ENCODE measurements at places on chromosomes 3 and 15.

DNA sequence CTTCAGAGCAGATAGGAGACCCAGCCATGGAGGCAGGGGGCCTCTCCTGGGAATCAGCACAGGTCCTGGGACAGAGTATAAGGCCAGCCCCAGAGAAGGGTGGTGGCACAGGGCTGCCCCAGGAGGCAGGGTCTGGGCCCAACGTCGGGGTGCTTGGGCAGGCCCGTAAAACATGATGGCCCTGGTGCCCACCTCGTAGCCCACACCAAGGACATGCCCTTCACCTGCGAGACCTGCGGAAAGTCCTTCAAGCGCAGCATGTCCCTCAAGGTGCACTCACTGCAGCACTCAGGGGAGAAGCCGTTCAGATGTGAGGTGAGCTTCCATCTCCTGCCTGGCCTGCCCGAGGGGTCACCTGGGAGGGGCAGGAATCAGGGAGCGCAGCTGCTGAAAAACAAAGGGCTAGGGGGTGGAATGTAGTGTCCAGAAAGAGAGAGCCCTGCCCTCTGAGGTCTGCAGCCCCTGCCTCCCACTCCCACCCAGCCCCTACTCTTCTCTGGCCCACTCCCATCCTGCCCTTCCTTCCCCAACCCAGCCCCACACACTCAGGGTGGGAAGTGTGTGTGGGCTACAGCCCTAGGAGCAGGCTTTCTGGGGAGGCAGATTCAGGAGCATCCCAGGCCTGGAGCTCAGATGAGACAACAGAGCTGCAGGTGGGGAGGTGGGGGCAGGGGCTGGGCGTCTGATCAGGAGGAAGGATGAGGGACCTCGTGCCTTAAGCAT is 9.5 kb downstream of the ZBTB47 start:
- no peak for DNase-seq

DNA sequence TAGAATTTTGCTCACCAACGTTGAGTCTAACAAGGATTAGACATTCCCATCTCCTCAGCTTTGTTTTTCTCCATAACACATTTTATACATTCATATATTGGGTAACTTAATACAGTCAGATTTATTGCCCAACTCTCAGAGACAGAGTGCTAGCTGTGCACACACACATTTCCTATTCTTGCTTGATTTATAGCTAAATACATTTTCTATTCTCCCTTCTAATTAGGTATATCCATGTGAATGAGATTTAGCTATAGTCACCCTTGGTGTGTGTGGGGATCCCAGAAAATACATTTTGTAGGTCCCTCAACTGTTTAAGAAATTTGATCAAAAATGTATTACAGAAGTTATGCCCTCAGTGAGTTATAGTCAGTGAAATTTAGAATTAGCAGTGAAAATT is 715.4 kb downstream of the NSUN3 start:
- no peak for DNase-seq

DNA sequence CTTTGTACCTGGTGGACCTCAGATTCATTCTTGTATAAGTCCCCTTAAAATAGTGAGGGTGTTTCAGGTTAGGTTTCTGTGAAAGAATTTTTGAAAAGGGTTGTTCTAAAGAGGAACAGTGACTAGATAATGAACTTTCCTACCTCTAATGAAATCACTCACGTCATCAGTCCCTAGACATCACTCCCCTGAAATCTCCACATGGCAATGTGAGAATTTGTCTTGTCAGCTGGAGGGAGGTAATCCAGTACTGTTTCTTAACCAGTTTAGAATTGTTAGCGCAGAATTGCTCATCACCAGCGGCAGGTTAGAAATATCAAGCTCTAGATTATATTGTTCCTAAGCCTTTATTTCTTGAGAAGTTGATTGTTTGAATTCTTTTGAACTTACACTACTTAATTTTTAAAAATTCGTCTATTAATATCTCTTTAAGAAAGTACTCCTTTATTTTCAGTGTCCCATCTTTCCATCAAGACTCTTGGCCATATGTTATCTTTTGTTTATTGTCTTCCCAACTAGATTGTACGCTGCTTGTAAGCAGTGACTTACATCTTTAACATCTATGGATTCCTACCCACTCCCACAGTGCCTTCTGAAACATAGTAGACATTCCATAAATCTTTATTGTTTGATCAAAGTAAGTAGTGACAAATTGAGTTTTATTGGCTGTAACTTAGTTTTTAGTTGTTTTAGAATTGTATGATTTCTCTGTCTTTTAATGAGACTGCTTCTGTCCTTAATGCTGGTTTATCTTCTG is 52.8 kb downstream of the RASA2 start:
- DNase-seq, result no peak

- DNase-seq, result no peak
These were observed 154.5 kb downstream of the ZNF621 start for GRCh38 chr3:40679290-40679689.

DNA sequence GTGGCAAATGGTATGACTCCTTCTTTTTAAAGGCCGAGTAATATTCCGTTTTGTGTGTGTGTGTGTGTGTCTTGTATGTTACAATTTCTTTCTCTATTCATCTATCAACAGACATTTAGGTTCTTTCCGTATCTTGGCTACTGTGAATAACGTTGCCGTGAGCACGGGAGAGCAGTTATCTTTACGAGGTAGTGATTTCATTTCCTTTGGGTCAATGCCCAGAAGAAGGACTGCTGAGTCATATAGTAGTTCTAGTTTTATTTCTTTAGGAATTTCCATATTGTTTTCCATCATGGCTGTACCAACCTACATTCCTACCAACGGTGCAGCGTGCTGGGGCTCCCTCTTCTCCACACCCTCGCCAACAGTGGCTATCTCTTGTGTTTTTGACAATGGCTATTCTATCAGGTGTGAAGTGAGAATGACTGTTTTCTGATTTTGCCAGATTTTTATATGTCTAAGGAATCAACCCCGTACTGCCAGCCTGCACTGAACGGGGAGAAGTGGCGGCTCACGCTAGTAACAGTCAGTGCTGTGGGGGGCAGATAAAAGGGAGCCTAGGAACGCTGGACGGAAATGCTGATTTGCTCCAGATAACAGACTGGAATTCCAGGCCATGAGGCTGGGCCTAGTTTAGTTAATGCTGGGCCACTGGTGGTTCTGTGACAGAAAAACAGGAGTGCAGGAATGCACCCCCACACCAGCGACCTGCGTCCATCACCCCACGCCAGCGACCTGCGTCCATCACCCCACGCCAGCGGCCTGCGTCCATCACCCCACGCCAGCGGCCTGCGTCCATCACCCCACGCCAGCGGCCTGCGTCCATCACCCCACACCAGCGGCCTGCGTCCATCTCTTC is 168.1 kb downstream of the XXYLT1 start:
- DNase-seq, result no peak

DNA sequence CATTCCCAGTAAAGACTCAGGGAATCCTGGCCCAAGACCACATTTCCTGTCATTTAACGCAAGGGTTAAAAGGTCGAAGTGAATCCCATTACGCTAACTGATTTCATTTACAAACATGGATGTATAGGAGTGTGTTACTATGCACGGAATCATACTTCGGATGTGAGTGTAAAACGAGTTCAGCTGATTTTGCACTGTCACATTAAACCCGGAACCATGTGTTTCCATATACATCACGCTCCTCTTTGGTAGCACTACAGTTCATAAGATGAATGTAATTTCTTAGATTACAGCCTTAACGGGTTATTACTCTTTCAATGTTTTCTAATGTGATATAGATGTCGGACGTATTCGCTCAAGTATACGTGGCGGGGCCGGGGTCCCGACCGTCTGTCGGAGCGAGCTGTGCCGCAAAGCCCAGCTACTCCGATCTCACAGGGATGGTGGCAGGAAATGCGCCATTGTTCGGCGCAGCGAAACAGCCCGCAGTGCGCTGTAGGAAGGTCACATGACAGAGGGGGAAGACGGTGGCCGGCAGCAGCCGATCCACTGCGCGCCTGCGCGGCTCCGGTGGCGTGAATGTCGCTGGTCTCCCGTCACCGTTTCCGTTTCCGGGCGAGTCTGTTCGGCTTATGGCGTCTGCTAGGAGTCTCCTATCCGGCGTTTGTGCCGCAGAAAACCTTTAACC is 97.3 kb downstream of the NPAP1 start:
- DNase-seq, result peak; percentile 20

GRCh38 chr3:31210068-31210645 is 315.7 kb upstream of the GADL1 start:
- DNase-seq, result no peak

GRCh38 chr15:40956541-40956982 is 3.3 kb downstream of the CHAC1 start:
- no peak for DNase-seq

DNA sequence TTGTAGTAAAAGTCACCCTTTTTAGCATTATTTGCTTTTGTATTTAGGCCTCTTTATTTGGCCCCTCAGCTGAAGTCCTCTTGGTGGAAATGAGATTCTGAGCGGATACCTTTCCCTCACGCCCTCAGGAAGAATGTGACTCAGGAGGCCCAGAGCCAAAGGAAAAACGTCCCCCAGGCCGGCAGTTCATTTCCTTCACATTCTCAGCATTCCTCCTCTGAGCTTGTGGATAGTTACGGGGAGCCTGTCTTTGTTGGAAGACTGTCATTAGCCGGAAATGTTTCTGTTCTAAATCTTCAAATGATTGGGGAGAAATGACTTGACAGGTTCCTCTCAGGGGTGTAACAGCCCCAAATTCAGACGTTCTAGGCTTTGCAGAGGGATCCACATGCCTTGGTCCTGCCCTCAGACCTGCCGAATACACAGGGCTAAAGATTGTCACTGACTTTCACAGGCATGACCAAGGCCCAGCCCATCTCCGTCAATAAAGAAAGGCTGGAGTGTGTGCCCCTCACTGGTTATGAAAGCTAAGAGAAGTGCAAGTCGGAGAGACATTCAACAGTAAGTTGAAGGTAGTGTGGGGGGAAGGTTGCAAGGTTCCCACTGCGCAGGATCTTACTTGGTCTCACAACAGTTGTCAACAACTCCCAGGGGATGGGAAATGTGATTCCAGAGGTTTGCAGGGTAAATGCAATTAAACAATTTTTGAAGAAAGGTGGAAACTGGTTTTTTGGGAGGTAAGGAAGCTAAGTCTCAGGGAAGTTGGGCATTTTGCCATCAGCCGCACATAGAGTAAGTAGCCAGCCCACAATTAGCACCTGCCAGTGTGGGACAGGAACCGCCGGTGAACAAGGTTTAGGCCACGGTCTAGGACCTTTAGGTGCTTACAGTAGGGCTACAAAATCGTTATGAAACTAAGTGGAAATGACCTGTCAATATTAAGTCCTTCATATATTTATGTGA is 39.7 kb upstream of the MYZAP start:
- no peak for DNase-seq

- DNase-seq, result no peak
These were observed 40.2 kb upstream of the IDH2 start for GRCh38 chr15:90142216-90143165.

DNA sequence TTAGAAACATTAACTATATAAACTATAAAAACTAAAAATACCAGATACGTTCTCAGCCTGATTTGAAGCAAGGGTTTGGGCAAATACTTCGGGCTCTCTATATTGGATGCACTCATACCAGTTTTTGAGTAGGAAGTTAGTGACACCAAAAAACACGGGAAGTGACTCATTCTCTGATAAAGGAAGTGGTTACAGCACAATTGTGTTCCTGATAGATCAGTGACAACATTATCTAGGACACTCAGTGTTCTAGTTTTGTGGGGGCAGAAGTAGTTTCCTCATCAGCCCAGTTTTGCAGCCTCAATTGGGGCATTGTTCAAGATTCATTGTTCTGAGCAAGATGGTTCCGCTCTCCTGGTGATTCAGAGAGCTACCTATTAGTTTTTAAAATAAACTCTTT is 469.6 kb upstream of the DPPA4 start:
- DNase-seq, result no peak

DNA sequence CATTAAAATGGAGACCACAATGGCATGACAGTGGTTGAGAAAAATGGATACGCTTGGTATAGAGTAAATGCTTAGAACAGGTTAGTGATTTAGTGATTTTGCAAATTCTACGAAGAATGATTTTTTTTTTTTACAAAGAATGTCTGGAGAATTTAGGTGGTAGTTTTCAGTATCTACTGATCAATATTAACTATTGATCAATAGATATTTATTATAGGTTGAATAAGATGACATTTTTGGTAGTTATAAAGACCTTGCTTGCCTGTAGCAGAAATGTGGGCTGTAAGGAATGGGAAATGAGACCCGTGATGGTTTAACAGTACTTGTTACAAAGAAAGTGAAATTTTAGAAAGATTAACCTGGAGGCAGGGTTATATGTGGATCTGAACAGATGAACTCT is 137.5 kb downstream of the NR2F2 start:
- DNase-seq, result no peak

DNA sequence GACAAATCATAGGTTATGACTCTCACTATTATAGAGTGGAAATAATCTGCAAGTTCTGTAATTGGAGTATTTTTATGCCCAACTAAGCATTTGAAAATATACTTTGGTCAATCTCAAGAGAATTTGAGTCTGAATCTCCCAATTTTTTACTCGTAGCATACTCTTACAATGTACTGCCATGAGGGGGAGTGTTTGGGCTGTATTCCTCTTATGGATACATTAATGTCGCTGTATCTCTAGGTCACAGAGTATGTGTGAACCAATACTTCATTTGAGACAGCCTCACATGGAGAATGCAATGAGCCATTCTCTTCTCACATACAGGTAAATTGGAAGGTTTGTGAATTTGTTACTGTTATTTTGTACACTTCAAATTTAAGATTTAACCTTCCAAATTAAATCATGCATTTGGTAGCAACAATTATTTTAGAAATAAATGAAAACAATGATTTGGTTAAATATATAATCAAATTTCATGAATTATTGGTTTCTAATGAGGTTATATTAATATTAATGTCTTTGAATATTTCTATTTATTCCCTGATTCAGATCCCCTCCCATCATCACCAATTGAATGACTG is 5.5 kb upstream of the CD200 start:
- peak; percentile 58 for DNase-seq

- no peak for DNase-seq
These were observed at the start of gene FSD2 for GRCh38 chr15:82805994-82806406. TSS of gene FSD2 (minus strand) at chr15:82806069. CDS start at chr15:82787390, 18,679 bp downstream.

GRCh38 chr3:138065949-138066348 is 49.5 kb downstream of the DZIP1L start:
- no peak for DNase-seq

- no peak for DNase-seq
These were observed 109.7 kb upstream of the LRIG1 start for GRCh38 chr3:66610562-66610909.

GRCh38 chr3:74127256-74127655 is 487.2 kb downstream of the CNTN3 start:
- DNase-seq, result no peak

DNA sequence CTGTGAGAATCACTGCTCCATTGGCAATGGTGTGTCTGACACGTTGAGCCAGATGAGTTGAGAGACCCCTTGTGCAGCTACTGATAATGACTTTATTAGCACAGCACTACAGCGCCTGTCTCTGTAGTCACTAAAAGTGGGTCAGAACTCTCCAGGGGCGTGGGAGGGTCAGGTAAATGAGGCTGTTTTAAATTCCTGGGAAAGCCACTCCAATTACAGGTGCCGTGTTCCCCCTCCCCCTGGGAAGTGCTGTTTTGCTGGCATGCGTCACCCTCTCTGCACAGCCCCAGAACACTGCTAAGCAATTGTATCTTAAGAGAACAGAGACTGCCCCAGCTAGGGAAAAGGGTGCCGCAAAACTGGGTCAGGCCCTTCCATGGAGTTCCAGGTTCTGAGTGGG is 21.5 kb upstream of the CPNE9 start:
- no peak for DNase-seq

GRCh38 chr15:40306371-40306770 is 1.4 kb downstream of the PLCB2 start:
- DNase-seq, result no peak

- DNase-seq, result no peak
These were observed 13.8 kb downstream of the RAB43 start for GRCh38 chr3:129107793-129108192.

- no peak for DNase-seq
These were observed 151.1 kb downstream of the SAMMSON start for GRCh38 chr3:70150599-70150998.

- DNase-seq, result no peak
These were observed 15.5 kb downstream of the TBC1D2B start for GRCh38 chr15:78061963-78062427.
